ENCODE measurements at places on chromosomes 1 and 21. TPM values are rescaled to one million over a fixed set of nuclear protein-coding genes. Genes with fewer than 3 reads are reported as not detected.

GJC2 gene
- 4.9 TPM for total RNA-seq

CRNN gene
- not detected for total RNA-seq

VPS72 gene
- 40.5 TPM for total RNA-seq

RGS1 gene
- 7.9 TPM for total RNA-seq

CD1E gene
- 0.47 TPM for total RNA-seq

DNA sequence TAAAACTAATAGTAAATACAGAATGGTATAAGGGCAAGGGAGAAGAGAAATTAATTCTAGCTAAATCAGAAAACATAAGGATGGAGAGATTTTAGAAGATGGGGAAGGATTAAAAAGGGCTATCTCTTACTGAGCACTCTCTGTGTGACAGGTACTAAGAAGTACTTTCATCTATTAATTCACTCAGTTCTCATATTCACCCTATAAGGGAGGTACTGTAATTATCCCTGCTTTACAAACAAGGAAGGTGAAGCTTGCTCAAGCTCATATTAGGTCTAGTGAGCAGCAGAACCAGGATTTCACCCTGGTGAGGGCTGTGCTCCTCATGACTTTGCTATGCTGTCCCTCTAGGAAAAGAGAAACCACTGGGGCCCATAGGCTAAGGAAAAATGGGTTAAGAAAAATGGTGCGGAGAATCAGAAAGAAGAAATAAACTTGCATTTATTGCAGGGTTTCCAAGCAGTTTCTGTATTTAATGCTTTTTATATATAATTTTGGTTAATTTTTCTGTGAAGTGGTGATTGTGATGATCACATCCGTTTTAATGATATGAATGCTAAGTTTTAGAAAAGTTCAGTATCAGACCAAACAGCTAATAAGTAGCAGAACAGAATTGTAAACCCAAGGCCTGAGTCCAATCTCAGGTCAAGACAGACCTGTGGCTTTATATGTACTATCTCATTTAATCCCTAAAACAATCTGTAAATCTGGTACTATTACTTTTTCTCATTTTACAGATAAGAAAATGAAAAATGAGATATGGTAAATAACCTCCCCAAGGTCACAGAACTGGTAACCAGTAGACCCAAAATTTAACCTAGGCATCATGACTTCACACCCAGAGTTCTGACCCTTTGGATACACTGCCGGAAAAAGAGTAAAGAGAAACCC is 1.7 kb downstream of the PCNX2 start:
- no peaks in the 10 kb centered on the region for H3K4me1 ChIP-seq
- no peak for DNase-seq
- H3K36me3 ChIP-seq, result no peaks in the 10 kb centered on the region
- H3K27me3 ChIP-seq, result no peaks in the 10 kb centered on the region
- H3K27ac ChIP-seq, result no peak overlapping the region

- no peak for DNase-seq
- H3K4me1 ChIP-seq, result peaks cover 33% of the 10 kb centered on the region
- H3K36me3 ChIP-seq, result no peaks in the 10 kb centered on the region
- H3K27ac ChIP-seq, result no peak overlapping the region
- H3K27me3 ChIP-seq, result peaks cover 8% of the 10 kb centered on the region
- no peak overlapping the region for H3K4me3 ChIP-seq
Measured at GRCh38 chr1:161082483-161082882, 6.9 kb downstream of the NECTIN4 start.

GRCh38 chr1:77292551-77292950 is 10.7 kb downstream of the AK5 start:
- no peak overlapping the region for H3K27ac ChIP-seq
- H3K4me1 ChIP-seq, result no peaks in the 10 kb centered on the region
- no peak overlapping the region for H3K4me3 ChIP-seq
- no peaks in the 10 kb centered on the region for H3K36me3 ChIP-seq
- peaks cover 7% of the 10 kb centered on the region for H3K27me3 ChIP-seq

GRCh38 chr21:37542512-37542911 is 175.9 kb downstream of the DYRK1A start:
- H3K36me3 ChIP-seq, result no peaks in the 10 kb centered on the region
- H3K4me1 ChIP-seq, result peaks cover 13% of the 10 kb centered on the region
- H3K27me3 ChIP-seq, result no peaks in the 10 kb centered on the region
- DNase-seq, result no peak
- H3K27ac ChIP-seq, result no peak overlapping the region

GRCh38 chr1:90313778-90314177 is 318.9 kb downstream of the ZNF326 start:
- H3K27me3 ChIP-seq, result no peaks in the 10 kb centered on the region
- H3K4me1 ChIP-seq, result no peaks in the 10 kb centered on the region
- no peaks in the 10 kb centered on the region for H3K36me3 ChIP-seq
- H3K4me3 ChIP-seq, result no peak overlapping the region
- no peak for DNase-seq

GRCh38 chr1:216604771-216605170 is 118.5 kb downstream of the ESRRG start:
- DNase-seq, result no peak
- H3K27ac ChIP-seq, result no peak overlapping the region
- no peaks in the 10 kb centered on the region for H3K4me1 ChIP-seq
- no peaks in the 10 kb centered on the region for H3K27me3 ChIP-seq
- H3K4me3 ChIP-seq, result no peak overlapping the region
- H3K36me3 ChIP-seq, result no peaks in the 10 kb centered on the region

GRCh38 chr1:163036671-163037070 is 32.5 kb upstream of the RGS4 start:
- no peak overlapping the region for H3K27ac ChIP-seq
- DNase-seq, result no peak
- no peak overlapping the region for H3K4me3 ChIP-seq

DNA sequence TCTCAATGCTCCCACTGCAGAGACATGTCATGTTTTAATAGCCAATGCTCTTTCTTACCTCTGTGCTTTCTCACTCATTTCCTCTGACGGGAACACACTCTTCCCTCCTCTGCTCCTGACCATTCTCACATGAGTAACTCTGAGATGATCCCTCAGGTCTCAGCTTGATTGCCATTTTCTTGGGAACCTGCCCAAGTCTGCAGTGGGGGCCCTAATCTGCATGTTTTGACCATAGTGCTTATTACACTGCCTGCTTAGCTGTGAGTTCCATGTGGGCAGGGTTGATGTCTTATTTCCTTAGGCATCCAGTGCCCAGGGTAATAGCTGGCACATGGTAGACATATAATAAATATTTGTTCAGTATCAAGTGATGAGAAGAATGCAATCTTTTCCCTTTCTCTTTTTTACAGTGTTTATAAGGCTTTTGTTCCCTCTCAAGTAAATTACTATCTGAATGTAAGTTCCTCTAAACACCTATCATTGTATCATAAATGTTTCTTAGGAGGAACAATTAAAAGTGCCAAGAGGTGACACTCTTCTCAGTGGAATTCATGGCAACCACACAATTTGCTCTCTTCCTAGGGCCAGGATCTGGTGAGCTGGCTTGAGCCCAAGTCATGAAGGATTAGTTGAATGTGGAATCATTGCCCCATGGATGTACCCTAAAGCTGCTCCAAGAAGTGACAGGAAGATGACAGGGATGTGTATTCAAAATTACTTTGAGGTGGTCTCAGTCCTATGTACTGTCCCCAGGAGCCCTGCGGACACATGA is 485.4 kb upstream of the USP24 start:
- no peak overlapping the region for H3K27ac ChIP-seq
- H3K27me3 ChIP-seq, result no peaks in the 10 kb centered on the region
- peaks cover 5% of the 10 kb centered on the region for H3K4me1 ChIP-seq

- H3K27ac ChIP-seq, result no peak overlapping the region
- no peak for DNase-seq
- H3K4me1 ChIP-seq, result no peaks in the 10 kb centered on the region
- H3K36me3 ChIP-seq, result no peaks in the 10 kb centered on the region
Measured at GRCh38 chr1:13792419-13792818, 92.4 kb downstream of the PRDM2 start.

DNA sequence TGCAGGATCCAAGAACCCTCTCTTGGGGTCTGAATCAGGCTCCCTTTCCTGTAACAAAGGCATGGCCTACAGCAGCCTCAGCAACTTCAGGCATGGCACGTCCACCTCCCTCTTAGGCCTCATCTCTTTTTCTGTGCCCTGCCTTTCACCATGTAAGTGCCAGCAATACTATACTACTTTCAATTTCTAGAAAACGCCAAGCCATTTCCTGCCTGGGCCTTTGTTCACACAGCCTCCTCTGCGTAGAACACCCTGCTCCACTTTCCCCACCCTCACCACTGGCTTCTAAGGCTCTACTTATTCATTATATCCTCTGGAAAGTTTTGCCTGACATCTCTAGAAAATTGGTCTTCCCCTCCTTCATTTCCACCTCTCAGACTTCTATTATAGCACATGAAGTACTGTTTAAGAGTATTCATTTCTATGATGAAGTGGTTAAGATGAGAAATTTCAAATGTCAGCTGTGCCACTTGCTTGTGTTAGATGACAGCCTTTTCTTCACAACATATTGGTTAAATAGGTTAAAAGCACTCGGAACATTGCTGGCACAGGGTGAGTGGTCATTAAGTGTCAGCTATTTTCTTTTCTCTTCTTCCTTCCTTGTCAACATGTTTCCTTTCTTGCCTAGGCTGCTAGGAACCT is 41.6 kb upstream of the VWA5B1 start:
- no peaks in the 10 kb centered on the region for H3K4me1 ChIP-seq
- no peaks in the 10 kb centered on the region for H3K36me3 ChIP-seq
- H3K27me3 ChIP-seq, result peaks cover 4% of the 10 kb centered on the region

- no peaks in the 10 kb centered on the region for H3K27me3 ChIP-seq
- H3K4me1 ChIP-seq, result no peaks in the 10 kb centered on the region
- H3K36me3 ChIP-seq, result no peaks in the 10 kb centered on the region
- DNase-seq, result no peak
- H3K4me3 ChIP-seq, result no peak overlapping the region
Measured at GRCh38 chr1:196407358-196408051, 200.7 kb downstream of the KCNT2 start.

- no peaks in the 10 kb centered on the region for H3K4me1 ChIP-seq
- no peak overlapping the region for H3K4me3 ChIP-seq
- H3K27me3 ChIP-seq, result no peaks in the 10 kb centered on the region
- H3K27ac ChIP-seq, result no peak overlapping the region
Measured at GRCh38 chr21:33729641-33730040, 87.3 kb downstream of the ITSN1 start.

DNA sequence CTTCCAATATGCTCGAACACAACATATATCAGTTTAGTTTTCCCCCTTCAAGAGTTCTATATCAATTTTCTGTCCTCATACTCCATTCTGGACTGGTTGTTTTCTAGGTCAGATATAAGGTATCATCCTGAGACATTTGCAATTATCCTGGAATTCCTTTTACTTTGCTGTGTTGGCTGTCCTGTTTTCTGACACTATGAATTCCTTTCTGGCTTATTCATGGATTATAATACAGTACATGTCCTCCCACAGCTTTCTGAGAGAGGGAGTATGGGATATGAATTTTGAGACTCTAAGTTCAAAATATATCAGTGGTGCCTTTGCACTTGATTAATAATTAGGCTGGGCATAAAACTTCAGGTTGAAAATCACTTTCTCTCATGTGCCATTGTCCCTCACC is 11.9 kb downstream of the PHTF1 start:
- H3K36me3 ChIP-seq, result peaks cover 31% of the 10 kb centered on the region
- H3K27ac ChIP-seq, result no peak overlapping the region
- no peak overlapping the region for H3K4me3 ChIP-seq
- H3K4me1 ChIP-seq, result no peaks in the 10 kb centered on the region
- H3K27me3 ChIP-seq, result no peaks in the 10 kb centered on the region

- peaks cover 33% of the 10 kb centered on the region for H3K27me3 ChIP-seq
- peaks cover 41% of the 10 kb centered on the region for H3K4me1 ChIP-seq
- peak; percentile 86 for DNase-seq
- no peaks in the 10 kb centered on the region for H3K36me3 ChIP-seq
- peak overlapping the region; percentile 85 for H3K27ac ChIP-seq
Measured at GRCh38 chr1:184387476-184388318, 868 bp downstream of the C1orf21 start.

DNA sequence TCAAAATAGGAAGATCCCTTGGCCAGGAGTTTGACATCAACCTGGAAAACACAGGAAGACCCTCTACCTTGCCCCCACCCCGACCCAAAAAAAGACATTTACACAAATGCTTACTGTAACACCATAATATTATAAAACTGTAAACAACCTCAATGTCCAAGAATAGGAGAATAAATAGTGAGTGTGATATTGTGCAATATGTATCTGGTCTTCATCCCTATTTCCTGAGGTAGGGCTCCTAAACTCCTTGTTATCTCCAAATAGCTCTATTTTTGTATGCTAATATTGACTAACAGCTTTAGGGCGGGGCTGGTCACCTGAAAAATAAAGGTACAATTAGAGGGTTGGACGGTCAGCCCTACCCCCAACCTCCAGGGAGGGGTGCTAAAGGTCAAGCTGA is 23.5 kb downstream of the RSBN1 start:
- no peaks in the 10 kb centered on the region for H3K27me3 ChIP-seq
- no peak for DNase-seq
- H3K4me3 ChIP-seq, result no peak overlapping the region
- H3K36me3 ChIP-seq, result no peaks in the 10 kb centered on the region

DNA sequence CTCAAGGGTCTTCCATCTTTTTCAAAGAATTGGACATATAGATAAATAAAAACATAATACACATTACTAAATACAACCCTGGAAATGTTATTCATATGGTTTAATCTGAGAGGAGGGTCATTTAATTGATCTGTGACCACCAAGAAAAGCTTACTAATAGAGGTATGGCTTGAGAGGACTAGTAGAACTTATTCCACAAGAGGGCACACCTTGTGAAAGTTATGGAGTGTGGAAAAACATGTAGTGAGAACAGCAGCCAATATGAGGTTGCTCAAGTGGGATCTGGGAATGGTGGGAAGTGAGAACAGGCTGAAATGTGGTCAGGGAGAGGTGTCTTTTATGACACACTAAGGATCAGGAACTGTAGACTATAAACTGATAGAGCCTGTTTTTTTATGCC is 973.5 kb upstream of the B3GALT2 start:
- H3K4me1 ChIP-seq, result no peaks in the 10 kb centered on the region
- no peak overlapping the region for H3K4me3 ChIP-seq

- no peak overlapping the region for H3K4me3 ChIP-seq
- H3K27ac ChIP-seq, result peak overlapping the region; percentile 42
- DNase-seq, result no peak
- H3K27me3 ChIP-seq, result no peaks in the 10 kb centered on the region
- peaks cover 10% of the 10 kb centered on the region for H3K4me1 ChIP-seq
- H3K36me3 ChIP-seq, result no peaks in the 10 kb centered on the region
Measured at GRCh38 chr1:94063379-94063778, 57.6 kb downstream of the ABCA4 start.

GRCh38 chr1:67850611-67851075 is 17.4 kb upstream of the GNG12 start:
- H3K4me3 ChIP-seq, result no peak overlapping the region
- H3K36me3 ChIP-seq, result no peaks in the 10 kb centered on the region
- no peak for DNase-seq
- H3K27me3 ChIP-seq, result no peaks in the 10 kb centered on the region

All from left lung (tissue), 14 donors.